ENCODE measurements at places on chromosomes 7 and 10.

GRCh38 chr7:114334989-114335388 is 79.6 kb upstream of the FOXP2 start:
- no peak for DNase-seq

DNA sequence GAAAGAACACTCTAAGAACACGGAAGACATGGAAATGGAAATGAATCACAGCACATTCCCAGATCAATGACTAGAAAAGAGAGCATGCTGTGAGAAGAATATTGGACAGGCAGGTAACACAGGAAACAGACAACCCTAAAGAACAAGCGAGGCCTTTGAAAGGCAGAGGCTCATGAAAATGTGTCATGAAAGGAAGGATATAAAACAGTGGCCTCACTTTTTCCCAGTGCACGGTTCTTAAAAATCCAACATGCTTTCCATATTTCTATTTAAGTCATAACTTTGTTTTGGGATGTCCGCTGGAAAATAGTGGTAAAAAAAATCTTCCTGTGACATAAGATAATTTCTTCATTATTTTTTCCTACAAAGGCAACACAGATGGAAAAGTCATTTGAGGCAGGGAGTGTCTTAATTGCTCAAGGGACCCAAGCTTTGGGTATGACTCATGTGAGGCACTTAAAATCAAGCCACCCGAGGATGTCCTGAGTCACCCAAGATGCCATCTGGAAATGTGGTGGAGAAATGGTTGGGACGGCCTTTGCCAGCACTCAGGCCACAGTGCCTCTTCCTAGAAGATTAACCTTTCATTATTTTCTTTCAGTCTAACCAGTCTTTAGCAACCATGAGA is 17.0 kb downstream of the ITIH5 start:
- DNase-seq = no peak

DNA sequence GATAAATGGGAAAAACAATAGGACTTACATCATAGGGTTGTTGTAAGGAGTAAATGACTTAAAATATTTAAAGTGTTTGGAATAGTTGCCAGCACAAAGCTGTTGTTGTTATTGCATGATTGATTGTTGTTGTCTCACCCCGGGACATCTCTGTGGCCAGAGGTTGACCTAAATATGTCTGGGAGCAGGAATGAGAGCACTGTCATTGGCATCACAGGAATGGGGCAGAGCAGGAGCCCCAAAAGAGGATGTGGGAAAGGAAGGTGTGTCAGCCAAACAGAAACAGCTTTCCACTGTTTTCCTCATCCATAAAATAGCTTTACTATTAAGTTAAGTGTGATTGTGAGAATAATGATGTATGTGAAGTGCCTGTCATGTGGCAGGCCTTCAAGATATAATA is 121.6 kb downstream of the TMEM168 start:
- DNase-seq = no peak

- no peak for DNase-seq
Observed at GRCh38 chr10:24115403-24115802, 93.5 kb upstream of the KIAA1217 start.

DNA sequence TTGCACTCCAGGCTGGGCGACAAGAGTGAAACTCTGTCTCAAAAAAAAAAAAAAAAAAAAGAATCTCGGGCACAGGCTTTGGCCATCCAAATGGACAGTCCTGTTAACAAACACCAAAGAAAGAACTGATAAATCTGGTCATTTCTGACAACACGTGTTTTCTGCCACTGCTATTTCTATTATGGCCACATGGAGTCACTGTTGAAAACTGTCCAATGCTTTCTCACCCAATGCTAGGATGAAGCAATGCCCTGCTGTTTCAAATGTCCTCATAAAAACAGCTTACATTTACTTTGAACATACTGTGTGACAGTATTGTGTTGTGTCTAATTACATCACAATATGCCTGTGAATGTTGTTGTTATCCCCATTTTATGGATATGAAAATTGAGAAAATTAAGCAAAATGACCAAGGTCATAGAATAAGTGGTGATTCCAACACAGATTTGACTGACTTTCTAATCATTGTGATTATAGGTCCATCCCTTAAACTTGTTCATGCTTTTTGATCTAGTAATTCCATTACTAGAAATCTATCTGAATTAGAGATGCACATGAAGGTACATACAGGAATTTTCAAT is 19.9 kb upstream of the MAP3K8 start:
- peak; percentile 77 for DNase-seq

GRCh38 chr7:156703773-156704482 is 63.4 kb downstream of the RNF32 start:
- no peak for DNase-seq

DNA sequence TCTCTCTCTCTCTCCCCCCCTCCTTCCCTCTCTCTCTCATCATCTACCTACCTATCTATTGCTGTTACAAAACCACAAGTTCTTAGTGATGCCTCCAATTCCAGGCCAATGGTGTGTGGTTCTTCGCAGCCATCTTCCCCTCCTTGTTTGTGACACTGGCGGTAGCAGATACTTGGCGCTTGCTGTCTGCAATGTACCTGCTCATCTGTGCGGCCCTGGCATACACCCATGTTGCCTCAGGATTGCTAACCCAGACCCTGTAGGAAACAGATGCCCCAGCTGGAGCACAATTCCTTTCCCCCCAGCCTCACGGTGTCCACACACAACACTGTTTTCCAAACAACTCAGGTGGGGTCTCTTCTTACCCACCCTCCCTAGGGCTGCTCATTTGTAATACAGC is 13.6 kb upstream of the DPYSL4 start:
- DNase-seq = no peak

- DNase-seq = peak; percentile 34
Observed at GRCh38 chr10:6114299-6114698, 25.5 kb downstream of the RBM17 start.

GRCh38 chr10:46096909-46097575 is 51.0 kb upstream of the MSMB start:
- DNase-seq = no peak

- peak; percentile 68 for DNase-seq
Observed at GRCh38 chr10:104117839-104118323, 4.1 kb upstream of the SFR1 start.

GRCh38 chr10:124977648-124978375 is 35.9 kb downstream of the ZRANB1 start:
- no peak for DNase-seq

DNA sequence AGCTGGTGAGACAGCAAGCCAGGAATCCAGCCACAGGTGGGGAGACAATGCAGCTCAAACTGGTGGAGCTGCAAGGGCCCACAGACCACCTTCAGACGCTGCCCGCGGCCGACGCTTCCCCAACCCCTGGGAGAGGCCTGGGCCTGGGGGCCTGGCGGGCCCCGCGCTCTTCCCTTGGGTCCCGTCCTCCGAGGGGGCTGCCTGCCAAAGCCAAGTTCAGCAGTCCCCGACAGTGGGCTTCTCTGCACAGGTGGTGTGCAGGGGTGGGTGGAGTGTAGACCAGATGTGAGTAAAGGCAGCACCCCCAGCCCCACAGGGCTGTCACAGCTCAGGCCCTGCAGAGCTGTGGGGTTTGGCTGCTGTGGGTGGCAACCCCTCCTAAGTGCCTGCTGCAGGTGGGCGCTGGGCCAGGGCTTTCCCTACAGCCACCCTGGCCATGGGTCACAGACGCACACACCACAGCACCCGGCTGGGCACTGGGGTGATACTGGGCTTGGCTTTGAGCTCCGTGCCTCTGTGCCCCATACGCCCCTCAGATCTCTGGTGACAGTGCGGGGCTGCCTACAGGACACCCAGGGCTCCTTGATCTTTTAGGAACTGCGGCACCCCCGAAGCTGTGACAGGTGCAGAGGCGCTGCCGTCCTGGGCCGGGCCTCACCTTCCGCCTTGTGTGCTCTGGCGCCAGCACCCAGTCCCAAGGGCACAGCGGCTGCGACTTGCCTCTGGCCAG is 20.5 kb downstream of the BNIP3 start:
- no peak for DNase-seq

GRCh38 chr10:63129888-63130287 is 3.2 kb upstream of the NRBF2 start:
- DNase-seq = no peak

DNA sequence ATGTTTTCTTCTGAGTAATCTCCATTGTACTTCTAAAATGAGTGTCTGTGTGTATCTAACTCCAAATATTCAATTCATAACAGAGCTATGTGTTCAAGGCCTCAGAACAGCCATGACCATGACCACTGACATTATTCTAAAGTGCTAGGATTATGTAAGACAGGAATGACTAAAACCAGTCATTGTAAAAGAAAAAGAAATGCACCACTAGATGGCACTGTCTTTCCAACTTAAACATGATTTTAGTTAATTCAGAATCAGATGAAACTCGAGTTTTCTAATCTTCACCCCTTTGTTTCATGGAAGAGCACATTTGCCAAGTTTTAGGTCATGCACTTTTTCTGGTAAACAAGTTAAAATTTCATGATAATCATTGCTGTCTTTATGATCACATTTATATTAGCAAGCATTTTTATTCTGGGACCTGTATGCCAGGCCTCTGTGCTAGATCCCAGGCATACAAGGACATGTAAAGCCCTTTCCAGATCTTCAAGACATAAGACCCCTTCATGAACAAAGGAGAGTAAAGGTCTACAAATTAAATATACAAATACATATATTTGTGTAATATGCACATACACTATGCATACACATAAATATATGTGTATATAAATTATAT is 26.1 kb upstream of the RSU1 start:
- DNase-seq = peak; percentile 78

GRCh38 chr10:129929343-129930292 is 34.5 kb downstream of the EBF3 start:
- no peak for DNase-seq

DNA sequence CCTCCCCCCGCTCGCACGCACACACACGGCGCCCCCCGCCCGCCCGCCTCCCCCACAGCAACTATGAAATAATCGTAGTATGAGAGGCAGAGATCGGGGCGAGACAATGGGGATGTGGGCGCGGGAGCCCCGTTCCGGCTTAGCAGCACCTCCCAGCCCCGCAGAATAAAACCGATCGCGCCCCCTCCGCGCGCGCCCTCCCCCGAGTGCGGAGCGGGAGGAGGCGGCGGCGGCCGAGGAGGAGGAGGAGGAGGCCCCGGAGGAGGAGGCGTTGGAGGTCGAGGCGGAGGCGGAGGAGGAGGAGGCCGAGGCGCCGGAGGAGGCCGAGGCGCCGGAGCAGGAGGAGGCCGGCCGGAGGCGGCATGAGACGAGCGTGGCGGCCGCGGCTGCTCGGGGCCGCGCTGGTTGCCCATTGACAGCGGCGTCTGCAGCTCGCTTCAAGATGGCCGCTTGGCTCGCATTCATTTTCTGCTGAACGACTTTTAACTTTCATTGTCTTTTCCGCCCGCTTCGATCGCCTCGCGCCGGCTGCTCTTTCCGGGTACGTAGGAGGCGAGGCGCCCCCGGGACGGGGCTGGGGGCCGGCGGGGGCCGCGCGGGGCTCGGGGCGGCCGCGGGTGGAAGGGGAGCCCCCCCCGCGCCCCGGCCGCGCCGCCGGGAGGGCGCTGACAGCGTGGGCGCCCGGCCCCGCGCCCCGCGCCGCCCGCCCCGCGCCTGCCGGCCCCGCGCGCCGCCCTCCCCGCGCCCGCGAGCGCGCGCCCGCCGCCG is 441 bp downstream of the BMI1 start:
- DNase-seq = peak; percentile 84

GRCh38 chr7:70098905-70099672 is 500.8 kb downstream of the AUTS2 start:
- no peak for DNase-seq

DNA sequence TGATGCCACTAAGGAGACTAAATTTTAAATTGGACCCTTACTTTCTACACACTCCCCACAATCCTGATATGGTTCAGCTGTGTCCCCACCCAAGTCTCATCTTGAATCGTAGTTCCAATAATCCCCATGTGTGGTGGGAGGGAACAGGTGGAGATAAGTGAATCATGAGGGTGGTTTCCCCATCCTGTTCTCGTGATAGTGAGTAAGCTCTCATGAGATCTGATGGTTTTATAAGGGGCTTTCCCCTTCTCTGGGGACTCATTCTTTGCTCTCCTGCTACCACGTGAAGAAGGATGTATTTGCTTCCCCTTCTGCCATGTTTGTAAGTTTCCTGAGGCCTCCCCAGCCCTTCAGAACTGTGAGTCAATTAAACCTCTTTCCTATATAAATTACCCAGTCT is 18.4 kb upstream of the BET1 start:
- peak; percentile 37 for DNase-seq

GRCh38 chr7:22219739-22220493 is 137.0 kb downstream of the RAPGEF5 start:
- peak; percentile 13 for DNase-seq

DNA sequence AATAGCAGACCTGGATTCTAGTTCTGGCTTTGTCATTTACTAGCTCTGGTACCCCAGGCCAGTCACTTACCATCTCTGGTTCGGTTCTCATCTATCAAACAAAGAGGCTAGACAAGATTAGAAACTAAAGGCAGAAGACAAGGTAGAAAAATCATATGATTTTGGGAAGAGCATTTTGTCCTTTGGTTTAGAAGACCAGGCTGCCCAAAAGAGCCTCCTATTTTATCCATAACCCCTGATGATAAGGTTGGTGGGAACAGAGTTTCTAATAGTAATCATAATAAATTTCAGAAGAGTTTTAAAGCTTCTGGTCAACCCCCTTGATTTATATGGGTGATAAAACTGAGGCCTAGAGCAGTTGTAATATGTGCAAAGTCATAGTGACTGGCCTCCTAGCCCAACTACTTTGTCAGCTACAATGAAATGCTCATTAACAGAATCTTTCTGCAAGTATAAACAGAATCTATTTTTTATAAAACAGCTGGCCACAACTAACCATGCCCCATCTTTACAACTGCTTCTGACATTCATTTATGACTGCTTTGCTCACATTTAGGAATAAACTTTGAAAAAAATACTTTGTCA is 23.4 kb downstream of the COX15 start:
- no peak for DNase-seq

GRCh38 chr10:122798704-122799231 is 46.9 kb downstream of the CUZD1 start:
- no peak for DNase-seq

DNA sequence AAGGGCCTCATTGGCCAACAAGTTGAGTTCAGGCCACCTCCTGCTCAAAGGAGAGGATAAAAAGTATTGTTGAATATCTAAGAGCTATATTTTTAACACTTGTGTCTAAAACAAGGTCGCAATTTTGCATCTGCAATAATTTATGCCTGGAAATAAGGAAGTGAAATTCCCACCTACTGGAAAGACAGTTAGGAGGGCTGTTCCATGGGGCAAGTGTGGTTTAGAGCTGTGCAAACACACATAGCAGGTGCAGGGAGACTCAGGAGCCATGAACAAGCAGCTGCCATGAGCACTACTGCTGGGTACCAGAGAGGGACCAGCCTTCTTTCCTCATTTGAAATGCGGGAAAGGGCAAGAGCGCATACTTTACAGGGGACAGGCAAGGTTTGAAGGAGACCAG is 35.5 kb upstream of the IKZF1 start:
- no peak for DNase-seq

- no peak for DNase-seq
Observed at GRCh38 chr7:154857728-154858681, 144.9 kb downstream of the PAXIP1 start.

Data from iris pigment epithelial cell (primary cell).